ENCODE measurements at places on chromosomes 7 and 10. TPM values are rescaled to one million over a fixed set of nuclear protein-coding genes. Genes with fewer than 3 reads are reported as not detected.

GRM8 gene
- total RNA-seq: not detected

FGL2 gene
- total RNA-seq: 16.4 TPM

ADAMTS14 gene
- 0.75 TPM for total RNA-seq

CWF19L1 gene
- 18.7 TPM for total RNA-seq

CLCN1 gene
- total RNA-seq: under 0.01 TPM

ADCYAP1R1 gene
- total RNA-seq: 10.5 TPM

KNDC1 gene
- not detected for total RNA-seq

DMBT1 gene
- under 0.01 TPM for total RNA-seq

DNA sequence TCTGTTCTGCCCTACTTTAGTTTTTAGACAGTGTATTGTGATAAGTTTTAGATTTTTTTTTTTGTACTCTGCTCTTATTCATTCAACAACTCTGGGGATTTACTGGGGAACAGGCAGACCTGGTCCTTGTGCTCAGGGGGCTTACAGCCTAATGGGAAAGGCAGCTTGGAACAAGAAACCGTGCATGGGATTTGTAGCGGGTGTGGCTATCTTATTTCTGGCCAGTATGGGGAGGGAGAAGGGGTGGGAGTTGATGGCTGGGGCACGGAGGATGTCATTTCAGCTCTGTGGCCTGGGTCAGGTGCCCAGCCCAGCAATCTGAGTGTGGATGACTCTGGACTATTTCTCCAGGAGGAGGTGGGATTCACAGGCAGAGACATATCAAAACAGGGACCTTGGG lies 47.0 kb downstream of the GRK5 start:
- DNase-seq: no peak

- DNase-seq: no peak
These were observed 63.2 kb downstream of the DGKB start for GRCh38 chr7:14839307-14839706.

DNA sequence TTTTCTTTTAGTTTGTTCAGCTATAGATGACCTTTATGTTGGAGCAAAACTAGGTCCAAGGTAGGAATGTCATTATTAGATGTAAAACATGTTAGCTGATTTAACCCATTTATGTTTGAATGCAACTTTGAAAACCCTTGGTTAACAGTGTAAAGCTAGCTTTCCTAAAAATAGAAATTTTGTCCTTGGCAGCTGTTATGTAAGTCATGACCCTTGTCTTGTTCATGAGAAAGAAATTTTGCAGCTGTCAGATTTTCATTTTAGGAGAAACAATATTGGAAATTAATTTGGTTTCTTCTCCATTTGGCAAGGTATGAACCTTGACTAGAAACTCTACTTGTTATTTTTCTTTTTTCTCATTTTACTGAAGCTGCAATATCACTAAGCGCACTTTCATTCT lies 23.9 kb upstream of the CCAR1 start:
- DNase-seq: no peak

DNA sequence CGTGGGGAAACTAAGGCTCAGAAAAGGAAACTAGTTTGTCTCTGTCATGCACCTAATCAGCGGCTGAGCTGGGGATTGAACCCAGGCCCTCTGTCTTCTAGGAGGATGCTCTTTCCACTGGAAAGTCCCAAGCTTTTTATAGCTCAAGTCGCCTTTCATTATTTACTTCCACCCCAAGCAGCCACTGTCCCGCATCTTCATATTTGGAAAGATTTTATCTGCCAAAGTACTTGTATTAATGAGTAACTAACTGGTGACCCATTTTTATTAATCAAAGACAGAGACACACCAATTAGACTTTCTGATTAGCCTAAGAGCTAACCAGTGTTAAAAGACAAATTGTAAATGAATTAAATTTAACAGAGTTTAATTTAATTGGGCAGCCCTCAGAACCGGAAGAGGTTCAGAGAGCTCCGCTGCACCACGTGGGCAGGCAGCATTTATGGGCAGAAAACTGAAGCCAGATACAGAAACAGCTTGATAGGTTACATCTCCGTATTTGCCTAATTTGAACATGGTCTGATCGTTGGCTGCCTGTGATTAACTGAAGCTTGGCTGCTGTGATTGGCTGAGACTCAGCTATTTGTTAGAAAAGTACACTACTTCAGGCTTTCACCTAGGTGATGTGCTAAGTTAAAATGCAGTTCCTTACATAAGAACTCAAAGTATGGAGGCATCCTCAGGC lies 78.5 kb upstream of the PDCD4 start:
- no peak for DNase-seq

DNA sequence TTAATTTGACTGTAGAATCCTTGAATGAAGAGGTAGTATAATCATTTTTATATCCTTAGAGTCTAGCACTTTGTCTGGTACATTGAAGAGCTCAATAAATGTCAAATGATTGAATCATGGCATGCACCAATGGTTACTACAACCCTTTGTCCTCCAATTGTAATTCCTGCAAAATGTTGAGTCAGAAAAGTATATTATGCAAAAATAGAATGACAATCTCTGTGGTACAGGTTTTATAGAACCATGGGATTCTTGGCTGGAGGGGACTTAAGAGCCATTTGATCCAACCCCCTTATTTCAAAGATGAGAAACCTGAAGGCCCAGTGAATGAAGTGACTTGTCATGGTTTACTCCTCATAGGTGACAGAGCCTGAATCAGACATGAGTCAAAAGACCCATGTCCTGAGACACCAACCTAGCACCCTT lies 30.9 kb upstream of the SMKR1 start:
- no peak for DNase-seq

- no peak for DNase-seq
These were observed 50.2 kb downstream of the LMBR1 start for GRCh38 chr7:156842740-156843140.

DNA sequence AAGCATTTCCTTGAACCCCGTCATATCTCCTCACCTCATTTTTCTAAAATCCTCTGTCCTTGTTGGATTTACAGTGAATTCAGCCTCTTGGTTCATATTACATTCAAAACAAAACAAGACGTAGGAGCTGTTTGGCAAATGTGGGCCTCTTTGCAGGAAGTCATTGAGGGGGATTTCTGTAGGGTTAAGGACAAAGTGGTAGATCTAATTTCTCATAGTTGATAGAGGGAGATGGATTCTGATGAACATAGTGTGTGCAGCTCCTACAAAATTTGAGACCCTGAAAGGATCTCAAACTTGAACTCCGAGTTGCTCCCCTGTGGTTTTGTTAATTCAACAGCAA lies 682 bp downstream of the TBXAS1 start:
- DNase-seq: no peak

GRCh38 chr7:75937958-75938786 lies 23.2 kb downstream of the POR start:
- DNase-seq: no peak

GRCh38 chr10:52447931-52448353 lies 133.9 kb downstream of the DKK1 start:
- no peak for DNase-seq

DNA sequence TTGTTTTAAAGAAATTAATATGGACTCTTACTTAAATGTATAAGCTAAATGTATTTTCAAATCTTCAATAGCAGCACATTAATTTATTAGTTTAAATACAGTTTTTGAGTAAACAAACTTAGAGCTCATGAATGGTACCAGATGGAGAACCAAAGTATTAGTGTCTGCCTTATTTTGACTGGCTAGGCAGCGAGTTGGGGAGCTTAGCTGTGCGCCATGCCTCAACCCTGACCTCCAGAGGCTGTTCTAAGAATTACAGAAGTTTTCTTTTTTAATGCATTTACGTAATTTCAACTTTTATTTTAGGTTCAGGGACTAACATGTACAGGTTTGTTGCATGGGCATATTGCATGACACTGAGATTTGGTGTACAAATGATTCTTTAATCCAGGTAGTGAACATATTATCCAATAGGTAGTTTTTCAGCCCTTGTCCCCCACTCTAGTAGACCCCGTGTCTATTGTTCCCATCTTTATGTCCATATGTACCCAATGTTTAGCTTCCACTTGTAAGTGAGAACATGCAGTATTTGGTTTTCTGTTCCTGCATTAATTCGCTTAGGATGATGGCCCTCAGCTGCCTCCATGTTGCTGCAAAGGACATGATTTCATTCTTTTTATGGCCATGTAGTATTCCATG lies 166.8 kb downstream of the IQUB start:
- DNase-seq: no peak

GRCh38 chr10:441659-442058 lies 247.8 kb downstream of the DIP2C start:
- no peak for DNase-seq

GRCh38 chr7:4789194-4790077 lies 14.0 kb downstream of the AP5Z1 start:
- no peak for DNase-seq

- DNase-seq: no peak
These were observed 48.0 kb downstream of the HSPA12A start for GRCh38 chr10:116694243-116694926.

DNA sequence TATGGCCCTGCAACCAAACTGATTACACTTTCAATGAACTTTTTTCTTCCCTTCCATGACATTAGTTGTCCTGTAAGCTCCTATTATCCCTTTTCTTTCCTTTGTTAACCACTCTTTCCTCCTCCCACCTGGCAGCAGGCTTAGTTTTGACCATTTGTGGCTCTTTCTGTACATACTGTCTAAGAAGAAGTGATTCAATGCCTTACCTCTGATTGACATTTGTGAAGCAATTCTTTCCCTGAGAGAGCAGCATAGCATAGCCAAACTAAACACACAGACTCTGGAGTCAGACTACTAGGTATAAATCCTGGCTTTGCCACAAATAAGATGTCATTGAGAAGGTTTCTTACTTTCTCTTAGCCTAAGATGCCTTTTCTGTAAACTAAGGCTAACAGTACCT lies 48.9 kb downstream of the AHR start:
- no peak for DNase-seq

DNA sequence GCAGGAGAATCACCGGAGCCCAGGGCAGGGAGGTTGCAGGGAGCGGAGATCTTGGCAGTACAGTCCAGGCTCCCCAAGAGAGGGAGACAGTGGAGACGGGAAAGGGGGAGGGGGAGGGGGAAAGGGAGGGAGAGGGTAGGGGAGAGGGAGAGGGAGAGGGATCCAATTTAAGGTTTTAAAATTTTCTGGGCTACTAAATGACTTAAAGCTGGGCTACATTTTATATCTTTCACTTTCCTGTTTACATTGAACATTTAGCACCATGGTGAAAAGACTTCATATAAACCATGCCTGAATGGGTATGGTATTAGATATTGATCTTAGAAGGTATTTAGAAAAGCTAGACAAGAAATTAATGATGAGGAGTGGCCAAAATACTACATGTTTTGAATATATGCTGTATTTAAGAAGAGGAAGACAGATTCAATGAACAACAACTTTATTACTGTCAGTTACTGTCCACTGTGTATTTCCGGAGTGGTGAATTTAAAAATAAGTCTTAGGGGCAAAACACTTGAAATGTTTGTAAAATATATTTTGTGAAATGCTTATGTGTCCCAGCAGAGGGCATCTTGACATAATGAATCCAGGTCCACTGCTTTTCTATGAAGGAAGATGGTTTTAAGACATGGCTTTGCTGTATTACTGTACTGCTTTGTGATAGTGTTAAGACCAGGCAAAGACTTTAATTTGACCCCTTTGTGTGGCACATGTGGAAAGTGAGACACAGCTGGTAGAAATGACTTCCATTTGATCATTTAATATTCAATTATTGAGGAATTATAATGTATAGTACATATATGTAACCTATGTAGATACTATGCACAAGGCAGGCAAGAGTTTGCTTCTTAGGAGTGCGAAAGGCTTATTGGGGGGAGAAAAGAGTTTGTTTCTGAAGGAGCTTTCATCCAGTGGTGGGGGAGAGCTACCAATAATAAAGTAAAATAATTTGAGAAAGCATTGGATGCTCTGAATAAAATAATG lies 52.8 kb downstream of the NRF1 start:
- no peak for DNase-seq

DNA sequence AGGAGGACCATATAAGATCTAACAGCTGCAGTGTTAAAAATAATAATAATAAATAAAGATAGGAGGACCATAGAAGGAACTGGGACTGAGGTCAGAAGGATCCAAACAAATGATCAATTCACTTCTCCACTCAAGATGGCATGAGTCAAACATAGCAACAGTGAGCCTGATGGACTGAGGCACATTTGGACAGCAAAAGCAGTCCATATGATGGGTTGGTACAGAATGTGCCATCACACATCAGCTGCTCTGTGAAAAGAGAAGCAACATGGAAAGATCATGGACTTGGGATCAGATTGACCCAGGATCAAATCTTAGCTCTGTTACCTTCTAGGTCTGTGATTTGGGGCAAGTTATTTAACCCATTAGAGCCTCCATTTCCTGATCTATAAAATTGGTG lies 188.9 kb upstream of the KMT2E start:
- no peak for DNase-seq

DNA sequence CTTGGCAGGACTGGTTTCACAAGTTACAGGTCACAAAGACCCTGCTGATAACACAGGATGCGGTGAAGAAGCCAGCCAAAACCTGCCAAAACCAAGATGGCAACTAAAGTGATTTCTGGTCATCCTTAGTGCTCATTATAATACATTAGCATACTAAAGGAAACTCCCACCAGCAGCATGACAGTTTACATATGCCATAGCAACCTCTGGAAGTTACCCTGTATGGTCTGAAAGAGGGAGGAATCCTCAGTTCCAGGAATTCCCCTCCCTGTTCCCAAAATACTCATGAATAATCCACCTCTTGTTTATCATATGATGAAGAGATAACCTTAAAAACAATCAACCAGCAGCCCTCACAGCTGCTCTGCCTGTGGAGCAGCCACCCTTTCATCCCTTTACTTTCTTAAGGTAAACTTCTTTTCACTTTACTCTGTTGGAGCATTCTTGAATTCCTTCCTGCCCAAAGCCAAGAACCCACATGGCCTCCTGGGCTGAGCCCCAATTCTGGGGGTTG lies 21.9 kb downstream of the DPY19L1 start:
- DNase-seq: no peak

- no peak for DNase-seq
These were observed 44.1 kb downstream of the VSTM4 start for GRCh38 chr10:49071160-49071761.

DNA sequence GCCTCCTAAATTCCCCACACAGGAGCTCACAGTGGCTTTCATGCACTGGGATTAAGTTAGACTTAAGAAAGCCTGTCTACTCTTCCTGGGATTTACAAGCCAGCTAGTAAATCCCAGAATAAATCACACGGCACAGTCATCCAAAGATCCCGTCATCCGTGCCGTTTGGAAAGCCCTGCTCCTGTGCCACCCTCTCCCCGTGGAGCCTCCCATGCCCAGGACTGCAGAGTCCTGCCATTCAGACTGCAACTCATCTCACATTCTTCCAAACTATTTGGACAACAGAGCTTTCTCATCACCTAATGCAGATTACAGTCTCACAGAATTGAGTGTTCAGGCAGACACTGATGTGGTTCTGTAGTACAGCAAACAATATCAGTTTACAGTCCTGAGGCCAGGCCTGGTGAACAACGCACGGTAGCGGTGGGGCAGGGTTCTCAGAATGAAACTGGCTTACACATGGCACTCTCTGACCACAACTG lies 166.5 kb downstream of the EGFR start:
- no peak for DNase-seq
